ENCODE measurements at places on chromosomes 12 and 14.
A peak's percentile ranks its signal among the peaks of the same experiment; 100 is the strongest.

GRCh38 chr14:34676516-34677211 lies 37.7 kb downstream of the CFL2 start:
- no peak overlapping the region for H3K4me3 ChIP-seq
- peaks cover 12% of the 10 kb centered on the region for H3K4me1 ChIP-seq
- no peaks in the 10 kb centered on the region for H3K27me3 ChIP-seq
- H3K27ac ChIP-seq, result no peak overlapping the region

DNA sequence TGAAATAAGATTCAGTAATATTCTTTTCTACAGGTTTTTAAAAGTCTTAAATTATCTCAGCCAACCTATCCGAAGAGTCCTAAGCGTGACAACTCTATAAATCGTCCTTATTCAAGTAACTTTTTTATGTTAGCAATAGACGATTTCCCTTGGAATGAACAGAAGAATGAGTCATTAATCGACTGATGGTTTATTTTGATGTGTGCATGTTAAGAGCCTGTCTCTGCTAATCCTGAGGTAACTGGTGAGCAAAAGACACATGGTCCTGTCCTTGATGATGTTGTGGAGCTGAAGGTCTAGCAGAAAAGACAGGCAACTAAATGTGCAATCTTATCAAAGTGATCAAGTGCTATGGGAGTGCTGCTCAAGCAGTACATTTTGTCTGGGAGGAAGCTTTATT lies 80.4 kb downstream of the DAAM1 start:
- no peaks in the 10 kb centered on the region for H3K27me3 ChIP-seq
- H3K4me1 ChIP-seq, result peaks cover 31% of the 10 kb centered on the region
- DNase-seq, result no peak
- no peak overlapping the region for H3K4me3 ChIP-seq
- H3K36me3 ChIP-seq, result peaks cover 4% of the 10 kb centered on the region
- H3K27ac ChIP-seq, result peak overlapping the region; percentile 16

DNA sequence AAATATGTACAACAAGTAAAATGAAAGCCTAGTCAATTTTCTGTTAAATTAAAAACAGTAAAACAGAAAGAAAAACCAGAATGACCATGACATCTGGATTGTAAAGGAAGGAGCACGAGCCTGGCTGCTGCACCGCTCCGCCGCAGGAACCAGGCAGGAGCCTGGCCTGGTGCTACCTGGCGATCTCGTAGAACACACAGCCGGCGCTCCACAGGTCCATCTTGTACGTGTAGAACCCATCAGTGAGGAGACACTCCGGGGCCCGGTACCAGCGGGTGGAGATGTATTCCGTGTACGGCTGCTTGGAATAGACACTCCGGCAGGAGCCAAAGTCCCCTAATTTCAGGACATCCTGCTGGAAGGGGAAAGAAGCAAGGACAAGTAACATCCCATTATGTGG lies 54.3 kb downstream of the MOK start:
- no peaks in the 10 kb centered on the region for H3K4me1 ChIP-seq
- H3K4me3 ChIP-seq, result no peak overlapping the region
- H3K36me3 ChIP-seq, result no peaks in the 10 kb centered on the region
- no peak for DNase-seq
- H3K27ac ChIP-seq, result no peak overlapping the region

GRCh38 chr12:66035288-66035966 lies 95.1 kb downstream of the LLPH start:
- no peaks in the 10 kb centered on the region for H3K27me3 ChIP-seq
- peaks cover 17% of the 10 kb centered on the region for H3K4me1 ChIP-seq
- H3K4me3 ChIP-seq, result no peak overlapping the region

GRCh38 chr14:71013551-71014192 lies 106.4 kb downstream of the PCNX1 start:
- H3K27ac ChIP-seq, result no peak overlapping the region
- H3K36me3 ChIP-seq, result peaks cover 17% of the 10 kb centered on the region
- no peaks in the 10 kb centered on the region for H3K27me3 ChIP-seq

Measured in SJSA1 (cell line).